Ascending aorta (tissue), 2 donors: ENCODE measurements at places on chromosomes 11 and 22.
A peak's percentile ranks its signal among the peaks of the same experiment; 100 is the strongest.

DNA sequence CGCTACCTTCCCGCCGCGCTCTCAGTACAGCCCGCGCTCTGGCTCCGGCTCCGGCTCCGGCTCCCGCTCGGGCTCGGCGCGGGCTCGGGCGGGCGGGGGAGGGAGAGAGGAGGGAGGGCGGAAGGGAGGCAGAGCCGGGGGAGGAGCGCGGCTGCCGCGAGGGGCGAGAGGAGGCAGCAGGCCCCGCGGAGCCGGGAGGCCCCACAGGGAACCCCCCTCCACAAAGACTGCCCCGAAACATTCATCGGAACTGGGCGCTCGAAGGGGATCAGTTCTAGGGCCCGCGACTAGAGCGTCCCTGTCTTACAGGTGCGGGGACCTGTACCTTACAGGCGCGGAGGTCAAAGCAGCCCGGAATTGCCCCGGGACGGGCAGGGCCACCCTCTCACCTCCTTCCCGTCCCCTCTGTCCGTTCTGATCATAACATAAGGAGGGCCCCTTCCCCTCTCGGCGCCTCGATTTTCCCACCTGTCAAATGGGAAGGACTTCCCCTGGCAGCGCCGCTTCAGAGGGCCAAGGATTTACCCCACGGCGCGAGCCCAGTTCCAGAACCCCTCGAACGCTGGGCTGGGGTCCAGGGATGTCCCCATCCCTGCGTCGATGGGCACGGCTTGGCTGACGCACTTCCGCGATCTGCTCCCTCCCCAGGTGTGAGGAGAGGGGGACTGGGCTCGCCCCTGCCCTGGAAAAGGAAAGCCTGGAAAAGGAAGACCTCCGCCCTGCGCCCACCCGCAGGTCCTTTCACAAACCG, at the start of gene SHISA8:
Gene SHISA8, minus strand, starts transcription at position 40 of the 751 bp plus-strand sequence. CDS start 407 bp downstream, outside the sequence.
- H3K27ac ChIP-seq = no peak within 1 kb of the TSS
- peaks cover 25% of the 10 kb centered on the region for H3K4me1 ChIP-seq
- H3K27me3 ChIP-seq = peaks cover 40% of the 10 kb centered on the region
- peak within 1 kb of the TSS; percentile 62 for H3K4me3 ChIP-seq
- no peak for DNase-seq

DNA sequence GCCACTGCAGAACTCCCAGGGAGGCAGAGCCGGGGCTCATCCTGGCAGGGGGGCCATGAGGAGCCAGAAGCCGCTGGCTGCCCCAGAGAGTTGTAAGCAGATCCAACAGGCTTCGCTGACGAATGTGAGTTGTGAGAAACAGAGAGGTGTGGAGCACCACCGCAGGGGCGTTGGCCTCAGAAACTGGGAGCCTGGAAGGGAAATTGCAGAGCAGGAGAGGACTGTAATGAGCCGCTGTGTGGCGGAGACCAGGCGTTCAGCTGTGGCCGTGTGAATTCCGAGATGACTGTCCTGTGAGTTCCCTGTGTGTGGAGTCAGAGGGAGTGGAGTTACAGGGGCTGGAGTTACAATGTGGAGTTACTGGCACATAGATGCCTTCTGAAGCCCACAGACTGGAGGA, 27.7 kb upstream of the ETS1 start:
- H3K4me1 ChIP-seq = no peaks in the 10 kb centered on the region
- DNase-seq = no peak
- H3K4me3 ChIP-seq = no peak overlapping the region
- H3K27me3 ChIP-seq = no peaks in the 10 kb centered on the region

DNA sequence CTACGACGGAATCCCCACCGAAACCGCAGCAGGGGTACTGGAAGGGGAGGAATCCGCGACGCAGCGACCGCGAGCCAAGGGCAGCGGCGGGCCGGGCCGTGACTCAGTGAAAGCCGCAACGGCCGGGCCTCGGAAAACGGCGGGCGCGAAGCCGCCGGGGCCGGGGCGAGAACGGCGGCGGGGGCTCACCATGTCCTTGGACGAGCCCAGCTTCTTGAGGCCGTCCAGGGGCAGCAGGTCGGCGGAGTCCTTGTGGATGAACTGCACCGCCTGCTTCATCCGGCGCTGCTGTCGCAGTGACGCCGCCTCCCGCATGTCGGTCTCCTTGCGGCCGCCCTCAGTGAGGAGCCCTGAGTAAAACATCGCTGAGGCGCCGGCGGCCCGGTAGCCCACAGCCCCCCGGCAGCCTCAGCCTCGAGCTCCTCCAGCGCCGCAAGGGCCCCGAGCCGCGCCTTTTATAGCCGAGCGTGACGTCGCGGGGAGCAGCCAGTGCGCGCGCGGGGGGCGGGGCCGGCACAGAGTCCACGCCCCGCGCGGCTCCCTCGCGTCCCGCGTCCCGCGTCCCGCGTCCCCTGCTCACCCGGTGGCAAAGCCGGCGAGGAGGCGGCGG, at the start of gene NRIP3:
Gene NRIP3, minus strand, starts transcription at position 429 of the 610 bp plus-strand sequence. Its CDS starts 66 bp downstream, at position 363.
- no peak within 1 kb of the TSS for H3K27ac ChIP-seq
- H3K27me3 ChIP-seq = no peaks in the 10 kb centered on the region
- no peak for DNase-seq
- H3K4me3 ChIP-seq = peak within 1 kb of the TSS; percentile 61
- H3K4me1 ChIP-seq = peaks cover 14% of the 10 kb centered on the region

GRCh38 chr11:94676814-94677213, 91.3 kb upstream of the AMOTL1 start:
- no peaks in the 10 kb centered on the region for H3K27me3 ChIP-seq
- DNase-seq = no peak
- no peaks in the 10 kb centered on the region for H3K36me3 ChIP-seq

DNA sequence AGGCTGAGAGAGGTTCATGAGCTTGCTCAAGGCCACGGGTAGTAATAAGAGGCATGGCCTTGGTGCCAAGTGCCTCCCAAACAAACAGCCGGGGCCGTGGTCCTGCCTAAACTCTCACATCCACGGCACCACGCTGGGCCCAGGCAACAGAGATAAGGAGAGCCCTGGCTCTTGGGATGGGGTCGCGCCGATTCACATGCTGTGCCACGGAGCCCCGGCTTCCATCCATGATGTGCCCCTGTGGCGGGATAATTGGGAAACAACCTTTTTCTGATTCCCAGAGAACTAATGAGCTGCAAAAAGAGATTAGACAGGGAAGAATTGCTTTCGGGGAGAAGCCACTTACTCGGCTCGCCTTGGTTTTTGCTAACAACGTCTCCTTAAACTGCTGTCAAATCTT, 22.0 kb downstream of the TP53AIP1 start:
- H3K4me3 ChIP-seq = no peak overlapping the region
- H3K36me3 ChIP-seq = no peaks in the 10 kb centered on the region
- no peaks in the 10 kb centered on the region for H3K4me1 ChIP-seq
- no peak for DNase-seq
- no peak overlapping the region for H3K27ac ChIP-seq
- H3K27me3 ChIP-seq = no peaks in the 10 kb centered on the region

DNA sequence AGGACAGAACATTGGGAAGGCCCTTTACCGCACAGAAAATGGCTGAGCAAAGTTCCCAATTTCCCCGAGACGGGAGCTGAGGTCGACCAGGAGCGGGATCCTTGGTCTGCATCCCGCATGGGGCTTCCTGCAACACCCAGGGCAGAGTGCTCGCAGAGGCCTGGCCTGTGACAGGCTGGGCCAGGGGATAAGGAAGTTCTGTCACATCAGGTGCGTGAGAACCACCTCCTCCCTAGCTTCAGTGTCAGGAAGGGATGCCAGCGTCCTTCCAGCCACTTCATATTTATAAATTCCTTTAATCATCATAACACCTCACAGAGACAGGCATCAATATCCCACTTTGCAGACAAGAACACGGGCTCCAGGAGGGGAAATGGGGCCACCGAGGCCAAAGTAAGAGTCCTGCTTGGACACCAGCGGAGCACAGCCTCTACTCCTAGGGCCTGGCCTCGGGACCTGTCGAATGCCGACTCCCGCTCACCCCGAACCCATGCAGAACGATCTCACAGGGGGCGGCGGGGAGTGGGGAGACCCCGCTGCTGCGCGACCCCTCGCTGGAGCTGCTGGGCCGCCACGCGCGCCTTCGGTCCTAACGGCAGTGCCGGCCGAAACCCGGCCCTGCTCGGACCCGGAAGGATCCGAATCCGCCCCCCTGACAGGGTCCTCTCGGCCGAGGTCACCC, 532 bp downstream of the BET1L start:
- peaks cover 29% of the 10 kb centered on the region for H3K36me3 ChIP-seq
- peak overlapping the region; percentile 99 for H3K27ac ChIP-seq
- peak overlapping the region; percentile 88 for H3K4me3 ChIP-seq

DNA sequence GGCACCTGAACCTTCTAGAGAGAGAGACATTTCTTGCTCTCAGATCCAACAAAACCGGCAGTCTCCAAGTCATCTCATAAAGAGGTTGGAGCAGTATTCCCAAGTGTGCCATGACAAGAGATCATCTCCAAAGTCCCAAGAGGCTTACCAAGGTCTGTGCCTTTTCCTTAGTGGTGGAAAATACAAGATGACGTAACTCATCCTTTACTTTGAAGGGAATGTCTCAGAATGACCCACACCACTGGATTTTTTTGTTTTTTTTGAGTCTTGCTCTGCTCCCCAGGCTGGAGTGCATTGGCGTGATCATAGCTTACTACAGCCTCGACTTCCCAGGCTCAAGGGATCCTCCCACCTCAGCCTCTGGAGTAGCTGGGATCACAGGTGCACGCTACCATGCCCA, 71.0 kb upstream of the SLC22A12 start:
- DNase-seq = no peak
- H3K4me3 ChIP-seq = no peak overlapping the region
- H3K36me3 ChIP-seq = no peaks in the 10 kb centered on the region
- H3K4me1 ChIP-seq = no peaks in the 10 kb centered on the region

GRCh38 chr11:134711588-134711987, 299.5 kb upstream of the B3GAT1 start:
- no peaks in the 10 kb centered on the region for H3K27me3 ChIP-seq
- no peak overlapping the region for H3K27ac ChIP-seq
- H3K4me1 ChIP-seq = no peaks in the 10 kb centered on the region
- DNase-seq = no peak

GRCh38 chr22:30802202-30803166, 107.8 kb downstream of the OSBP2 start:
- no peaks in the 10 kb centered on the region for H3K36me3 ChIP-seq
- no peak overlapping the region for H3K27ac ChIP-seq
- H3K4me1 ChIP-seq = peaks cover 3% of the 10 kb centered on the region
- DNase-seq = peak; percentile 36
- H3K4me3 ChIP-seq = peak overlapping the region; percentile 38

DNA sequence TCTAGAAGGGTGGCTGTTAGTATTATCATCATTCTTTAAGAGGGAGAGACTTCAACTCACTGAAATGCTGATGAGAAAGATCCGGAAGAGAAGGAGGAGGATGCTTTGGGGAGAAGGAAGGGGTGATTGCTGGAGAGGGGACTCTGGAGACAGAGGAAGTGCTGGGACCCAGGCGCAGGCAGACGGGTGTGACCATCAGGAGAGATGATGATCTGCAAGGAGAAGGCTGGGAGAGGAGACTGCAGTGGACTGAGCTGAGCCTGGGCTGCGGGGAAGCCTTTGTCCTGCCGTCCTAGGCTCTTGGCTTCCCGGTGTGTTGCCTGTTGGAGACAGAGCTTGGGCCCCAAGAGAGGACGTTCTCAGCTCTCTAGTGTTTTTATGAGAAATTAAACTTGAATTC, 22.6 kb downstream of the RASD2 start:
- no peaks in the 10 kb centered on the region for H3K36me3 ChIP-seq
- no peaks in the 10 kb centered on the region for H3K4me1 ChIP-seq
- no peak for DNase-seq
- no peak overlapping the region for H3K4me3 ChIP-seq

DNA sequence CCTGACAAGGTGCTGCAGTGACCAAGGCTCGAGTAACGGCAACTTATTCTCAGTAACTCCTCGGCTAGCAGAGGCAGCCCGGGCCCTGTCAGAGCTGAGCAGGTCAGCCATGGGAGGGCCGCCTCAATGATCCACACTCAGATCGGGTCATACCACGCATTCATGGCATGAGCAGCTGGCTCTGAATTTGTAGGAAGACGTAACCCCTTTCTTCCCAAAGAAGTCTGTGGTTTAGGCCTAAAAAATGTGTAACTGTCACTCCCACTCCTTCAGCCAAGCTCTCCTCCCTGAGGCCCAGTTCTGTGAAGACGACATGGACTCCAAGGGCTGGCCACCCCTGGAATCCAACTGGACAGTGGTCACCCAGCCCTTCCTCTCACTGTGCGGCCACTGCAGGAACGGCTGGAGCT, 30.0 kb downstream of the PPP2R1B start:
- no peak overlapping the region for H3K4me3 ChIP-seq
- peaks cover 10% of the 10 kb centered on the region for H3K36me3 ChIP-seq
- H3K4me1 ChIP-seq = peaks cover 36% of the 10 kb centered on the region
- H3K27me3 ChIP-seq = no peaks in the 10 kb centered on the region
- peak overlapping the region; percentile 97 for H3K27ac ChIP-seq

DNA sequence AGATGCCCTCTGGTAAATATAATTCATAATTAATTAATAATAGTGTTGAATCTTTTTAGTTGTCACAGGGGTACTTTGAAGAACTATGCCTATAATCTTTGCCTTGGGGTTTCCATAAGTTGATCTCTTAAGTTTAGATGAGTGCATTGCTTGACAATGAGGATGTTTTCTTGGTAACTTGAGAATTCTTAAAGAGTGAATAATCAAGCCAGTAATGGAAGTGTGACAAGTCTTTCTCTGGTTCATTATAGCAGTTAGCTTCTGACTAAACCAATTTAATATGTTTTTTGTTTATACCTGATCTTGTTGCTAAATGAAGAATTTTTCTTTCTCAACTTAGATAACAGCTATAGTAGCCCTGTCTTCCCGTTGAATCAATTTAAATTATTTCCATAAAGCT, 46.2 kb downstream of the ATXN10 start:
- DNase-seq = no peak
- no peaks in the 10 kb centered on the region for H3K4me1 ChIP-seq
- H3K36me3 ChIP-seq = peaks cover 28% of the 10 kb centered on the region
- no peak overlapping the region for H3K4me3 ChIP-seq

DNA sequence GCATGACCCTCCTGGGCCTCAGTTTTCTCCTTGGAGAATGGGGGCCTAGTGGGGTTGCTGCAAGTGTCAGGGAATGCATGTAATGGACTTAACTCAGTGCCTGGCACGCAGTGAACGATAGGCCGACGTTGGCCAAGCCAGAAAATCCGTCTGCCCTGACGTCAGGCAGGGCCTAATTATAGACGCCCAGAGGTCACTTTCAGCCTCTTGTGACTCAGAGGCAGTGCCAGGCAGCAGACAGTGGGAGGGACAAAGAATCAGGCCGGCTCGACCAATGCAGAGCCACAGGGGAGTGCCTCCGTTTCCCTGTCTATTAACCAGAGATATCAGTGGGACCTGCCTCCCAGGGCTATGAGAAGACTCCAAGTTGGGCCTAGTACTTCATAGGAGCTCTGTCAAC, 115.0 kb downstream of the MN1 start:
- H3K4me1 ChIP-seq = peaks cover 18% of the 10 kb centered on the region
- no peaks in the 10 kb centered on the region for H3K27me3 ChIP-seq
- peak; percentile 95 for DNase-seq
- H3K27ac ChIP-seq = peak overlapping the region; percentile 84
- H3K4me3 ChIP-seq = no peak overlapping the region

GRCh38 chr22:43883012-43883661, 8.7 kb downstream of the PNPLA5 start:
- H3K36me3 ChIP-seq = no peaks in the 10 kb centered on the region
- DNase-seq = no peak
- H3K4me3 ChIP-seq = no peak overlapping the region
- no peak overlapping the region for H3K27ac ChIP-seq
- H3K4me1 ChIP-seq = no peaks in the 10 kb centered on the region

GRCh38 chr11:13800901-13801300, 132.4 kb downstream of the FAR1 start:
- no peaks in the 10 kb centered on the region for H3K4me1 ChIP-seq
- DNase-seq = no peak
- no peak overlapping the region for H3K4me3 ChIP-seq
- no peaks in the 10 kb centered on the region for H3K27me3 ChIP-seq
